ENCODE measurements at places on chromosomes 7 and 10.

- no peak for DNase-seq
Measured at GRCh38 chr7:105044449-105045070, 30.6 kb downstream of the KMT2E start.

DNA sequence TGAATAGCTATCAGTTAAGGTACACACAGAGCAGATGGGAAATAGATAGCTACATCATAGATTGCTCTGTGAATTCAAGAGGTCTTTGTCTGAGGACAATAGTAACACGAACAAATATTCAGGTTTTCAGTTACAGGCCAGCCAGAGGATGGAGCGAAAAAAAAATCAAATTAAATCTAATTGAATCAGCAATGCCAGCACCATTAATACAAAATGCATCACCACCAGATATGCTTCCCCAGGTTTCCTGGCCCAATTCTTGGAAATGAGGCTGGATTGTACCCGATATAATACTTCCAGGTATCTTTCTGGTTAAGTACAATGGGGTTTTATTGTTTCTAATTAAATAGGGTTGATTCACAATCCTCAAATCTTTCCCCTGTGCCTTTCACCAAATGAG is 975.8 kb upstream of the AUTS2 start:
- no peak for DNase-seq

GRCh38 chr10:24723788-24724380 is at the start of gene ARHGAP21:
TSS of gene ARHGAP21 (minus strand) at chr10:24723887. CDS start at chr10:24721899, 1,988 bp downstream.
- DNase-seq: peak; percentile 91

GRCh38 chr10:92218569-92218968 is 72.3 kb downstream of the CPEB3 start:
- no peak for DNase-seq

DNA sequence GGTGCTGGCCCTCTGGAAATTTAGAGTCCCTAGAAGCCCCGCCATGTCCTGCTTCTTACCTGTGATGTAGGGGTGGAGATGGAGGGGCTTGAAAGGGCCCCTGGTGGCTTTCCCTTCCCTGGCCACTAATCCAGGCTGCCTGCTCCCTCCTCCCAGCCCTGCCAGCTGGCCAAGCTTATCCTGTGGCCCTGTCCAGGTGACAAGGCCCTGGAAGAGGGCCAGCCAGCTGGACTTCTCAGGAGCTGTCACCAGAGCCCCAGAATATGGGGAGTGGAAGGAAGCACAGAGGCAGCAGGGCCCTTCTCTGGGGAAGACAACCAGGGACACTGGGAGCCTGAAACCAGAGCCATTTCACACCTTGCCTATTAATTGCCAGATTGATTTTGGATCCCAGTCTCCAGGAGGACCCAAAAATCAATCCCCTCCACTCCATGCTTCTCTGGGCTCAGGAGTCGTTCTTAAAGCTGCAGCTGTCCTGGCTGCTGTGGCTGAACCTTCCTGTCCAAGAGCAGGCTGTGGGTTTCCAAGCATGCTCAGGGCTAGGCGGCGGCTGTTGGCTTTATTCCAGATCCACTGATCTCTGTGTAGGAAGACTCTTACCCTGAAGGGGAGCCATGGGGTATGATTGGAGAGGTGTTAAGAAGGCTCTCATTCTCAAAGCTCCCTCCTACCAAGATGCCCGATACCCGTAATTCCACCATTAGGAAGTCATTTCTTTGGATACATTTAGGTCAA is 52.6 kb upstream of the PCBD1 start:
- DNase-seq: peak; percentile 60

- DNase-seq: no peak
Measured at GRCh38 chr7:158140538-158141220, 446.9 kb downstream of the PTPRN2 start.

DNA sequence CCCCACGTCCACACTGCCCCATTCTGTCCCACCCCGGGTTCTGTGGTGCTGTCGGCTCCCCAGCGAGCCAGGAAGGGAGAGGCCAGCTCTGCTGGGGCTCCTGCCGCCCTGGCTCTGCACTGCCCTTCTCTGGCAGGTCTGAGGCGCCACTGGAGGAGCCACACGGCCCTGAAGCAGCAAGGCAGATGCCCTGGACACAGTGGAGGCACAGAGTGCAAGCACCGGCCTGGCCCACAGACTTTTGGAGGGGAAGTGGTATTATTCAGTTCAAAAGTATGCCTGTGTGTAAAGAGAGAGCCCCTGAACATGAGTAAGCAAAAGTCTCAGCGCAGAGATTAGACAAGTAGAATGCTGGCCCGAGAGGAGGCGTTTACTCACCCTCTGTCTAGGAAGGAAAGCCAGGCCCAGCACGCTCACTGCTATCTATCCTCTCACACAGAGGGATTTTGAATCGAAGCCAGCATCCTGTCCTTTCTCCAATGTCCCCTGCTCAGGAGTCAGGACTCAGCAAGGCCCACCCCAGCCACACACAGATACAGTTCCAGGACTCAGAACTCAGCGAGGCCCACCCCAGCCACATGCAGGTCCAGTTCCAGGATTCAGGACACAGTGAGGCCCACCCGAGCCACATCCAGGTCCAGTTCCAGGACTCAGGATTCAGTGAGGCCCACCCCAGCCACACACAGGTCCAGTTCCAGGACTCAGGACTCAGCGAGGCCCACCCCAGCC is 115.0 kb downstream of the EGFR start:
- DNase-seq: peak; percentile 86

DNA sequence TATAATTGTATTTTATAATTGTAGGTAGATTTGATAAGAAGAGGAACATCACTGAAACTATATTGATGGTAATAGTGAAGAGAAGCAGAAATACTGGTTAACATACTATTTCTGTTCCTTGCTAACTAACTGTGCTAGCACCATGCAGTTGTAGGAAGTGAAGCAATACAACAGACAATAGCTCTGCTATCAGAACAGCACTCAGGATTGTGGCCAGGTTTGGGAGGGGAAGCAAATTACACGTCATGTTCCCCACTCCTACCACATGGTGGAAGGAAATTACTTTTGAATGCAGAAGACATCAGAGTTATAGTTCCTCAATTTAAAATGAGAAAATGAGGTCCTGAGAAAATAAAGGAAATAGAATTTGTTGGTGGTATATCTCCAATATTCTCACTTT is 151.1 kb downstream of the DGKB start:
- DNase-seq: no peak
